ENCODE measurements at places on chromosomes 6 and 20.

DNA sequence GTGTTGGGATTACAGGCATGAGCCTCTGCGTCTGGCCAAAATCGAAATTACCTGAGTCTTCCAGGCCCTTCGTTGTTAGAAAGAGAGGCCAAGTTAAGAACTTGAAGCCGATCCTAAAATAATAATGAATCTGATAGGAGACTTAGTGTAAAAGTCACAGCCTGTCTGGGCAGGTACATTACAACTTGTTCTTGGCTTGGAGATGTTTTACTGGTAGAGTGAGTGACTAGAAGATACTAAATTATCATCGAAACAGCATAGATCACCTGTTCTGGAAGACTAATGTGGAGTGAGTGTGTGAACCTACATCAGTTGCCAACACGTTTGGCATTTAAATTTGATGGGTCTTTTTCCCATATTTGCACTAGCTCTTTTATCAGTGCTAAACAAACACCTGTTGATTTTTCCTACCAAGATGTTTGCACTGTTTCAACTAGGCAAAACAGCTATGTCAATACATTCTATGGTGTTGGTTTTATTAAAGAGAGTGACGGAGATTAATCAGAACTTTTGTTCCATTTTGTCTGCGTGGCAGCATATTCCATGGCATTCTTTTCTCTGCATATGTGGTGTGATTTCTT lies 4.6 kb upstream of the TMEM217 start:
- DNase-seq: no peak

DNA sequence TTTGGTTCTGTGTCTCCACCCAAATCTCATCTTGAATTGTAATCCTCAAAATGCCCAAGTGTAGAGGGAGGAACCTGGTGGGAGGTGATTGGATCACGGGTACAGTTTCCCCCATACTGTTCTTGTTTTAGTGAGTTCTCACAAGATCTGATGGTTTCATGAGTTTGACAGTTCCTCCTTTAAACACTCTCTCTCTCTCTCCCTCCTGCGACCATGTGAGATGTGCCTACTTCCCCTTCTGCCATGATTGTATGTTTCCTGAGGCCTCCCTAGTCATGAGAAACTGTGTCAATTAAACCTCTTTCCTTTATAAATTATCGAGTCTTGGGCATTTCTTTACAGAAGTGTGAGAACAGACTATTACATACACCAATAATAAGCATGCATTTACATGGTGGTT lies 12.1 kb upstream of the EYS start:
- no peak for DNase-seq

DNA sequence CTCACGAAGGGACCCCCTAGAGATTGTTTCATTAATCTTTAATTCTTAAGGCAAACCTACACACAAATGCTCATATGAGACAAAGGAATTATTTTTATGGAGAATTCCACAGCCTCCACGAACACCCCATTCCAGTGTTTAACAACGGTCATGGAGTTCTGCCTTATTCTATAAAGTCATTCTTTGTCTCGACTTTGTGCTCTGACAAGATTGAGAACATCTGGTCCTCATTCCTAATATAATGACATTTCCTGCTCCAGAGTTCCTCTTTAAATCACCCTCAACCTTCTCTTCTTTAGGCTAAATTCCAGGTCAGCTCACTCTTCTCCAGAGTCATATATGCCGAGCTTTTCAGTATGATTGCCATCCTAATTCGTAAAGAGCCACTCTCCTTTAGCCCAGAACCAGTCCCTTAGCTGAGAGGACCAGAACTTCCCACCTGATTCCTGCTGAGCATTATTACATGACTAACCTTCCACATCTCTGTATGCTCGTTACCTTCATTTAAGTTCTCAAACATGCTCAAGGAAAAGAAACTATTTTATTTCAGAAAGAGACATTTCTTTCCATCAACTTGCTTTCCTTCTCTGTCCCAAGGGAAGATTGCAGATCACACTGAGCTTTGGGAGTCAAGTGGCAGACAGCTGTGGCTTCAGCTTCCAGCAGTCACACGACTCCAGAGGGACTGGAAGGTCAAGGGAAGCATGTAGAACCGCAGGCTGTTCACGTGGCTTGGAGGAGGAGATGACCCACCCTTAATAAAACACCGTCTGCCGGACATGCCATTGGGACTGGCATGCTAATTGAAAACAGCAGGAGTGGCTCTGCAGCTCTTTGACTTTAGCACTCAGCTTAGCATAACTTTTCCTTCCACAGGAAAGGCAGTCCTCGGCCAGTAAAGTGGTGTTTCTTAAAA lies 467.1 kb upstream of the HSF2 start:
- DNase-seq: no peak

- DNase-seq: no peak
Observed at GRCh38 chr6:30487926-30488325, 1.4 kb upstream of the HLA-E start.

DNA sequence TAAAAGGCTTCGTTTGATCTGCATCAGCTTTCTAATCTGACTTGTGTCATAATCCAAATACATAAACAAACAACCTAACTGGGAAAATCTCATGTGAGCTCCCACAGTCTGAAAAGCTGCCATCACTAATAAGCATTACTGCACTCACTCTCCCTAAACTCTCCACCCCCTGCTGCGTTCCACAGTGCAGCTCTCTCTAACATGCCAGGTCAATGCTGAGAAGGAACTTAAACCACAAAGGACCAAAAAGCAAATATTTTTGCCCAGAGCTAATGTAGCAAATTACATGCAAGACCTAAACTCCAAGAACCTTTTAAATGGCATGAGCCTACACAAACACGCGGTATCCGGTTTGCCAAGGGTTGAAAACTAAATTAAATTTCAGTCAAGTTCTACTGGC lies 542.3 kb upstream of the JARID2 start:
- no peak for DNase-seq

DNA sequence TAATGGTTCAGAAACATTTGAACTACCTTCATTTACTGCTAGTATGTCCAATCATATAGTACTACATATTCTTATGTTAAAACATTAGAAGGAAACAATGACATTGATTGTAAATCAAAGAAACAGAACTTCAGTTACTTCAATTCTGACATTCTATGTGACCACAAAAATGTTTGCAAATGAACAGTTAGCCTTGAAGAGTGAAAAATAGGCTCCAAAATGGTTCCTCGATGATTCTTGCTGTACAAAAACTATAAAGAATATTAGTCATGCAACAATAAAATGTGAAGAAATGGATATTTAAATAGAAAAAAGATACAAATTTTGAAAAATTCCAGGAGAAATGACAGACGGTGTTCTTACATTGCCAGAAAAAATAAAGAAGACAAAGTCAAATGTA lies 686.9 kb downstream of the BCKDHB start:
- no peak for DNase-seq
